NCI-H2029 treated with DMSO at 0.1 percent for 48 hours (cell line): ENCODE measurements at places on chromosomes 7 and 10.

DNA sequence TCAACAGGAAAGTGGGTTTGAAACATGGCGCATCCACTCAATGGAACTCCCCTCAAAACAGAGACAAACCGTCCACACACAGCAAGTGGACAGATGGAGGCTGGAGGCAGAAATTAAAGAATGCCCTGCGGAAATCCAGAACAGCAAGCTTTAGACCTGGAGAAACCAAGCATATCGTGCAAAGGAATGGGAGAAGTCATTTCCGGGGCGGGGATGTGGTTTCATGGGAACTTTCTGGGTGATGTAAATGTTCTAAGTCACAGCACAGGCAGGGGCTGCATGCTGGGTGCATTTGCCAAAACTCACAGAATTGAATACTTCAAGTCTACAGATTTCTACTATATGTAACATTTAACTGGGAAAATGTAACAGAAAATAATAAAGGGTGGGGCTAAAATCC, 213.0 kb downstream of the PTPRN2 start:
- DNase-seq, result no peak

- no peak for DNase-seq
These were observed 515.6 kb downstream of the CALN1 start for GRCh38 chr7:71896535-71896934.

- no peak for DNase-seq
These were observed 25.4 kb downstream of the RBM33 start for GRCh38 chr7:155669717-155670505.

DNA sequence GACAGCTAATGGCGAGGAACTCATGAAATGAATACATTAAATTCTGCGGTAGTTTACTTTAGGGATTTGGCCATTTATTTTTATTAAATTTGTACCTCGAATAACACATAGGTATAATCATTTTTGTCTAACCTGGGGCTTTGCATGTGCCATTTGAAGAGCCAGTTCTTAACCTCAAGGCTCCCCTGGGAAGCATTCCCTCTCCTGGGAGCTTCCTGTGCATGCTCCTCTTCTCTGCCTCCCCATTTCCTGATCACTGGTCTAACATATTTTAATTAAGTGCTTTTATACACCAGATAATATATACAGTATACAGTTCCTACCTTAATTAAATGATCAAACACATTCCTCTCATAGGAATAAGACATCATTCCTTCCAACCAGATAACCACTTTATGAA, 183.9 kb upstream of the FZD1 start:
- DNase-seq, result no peak

- no peak for DNase-seq
These were observed 53.5 kb downstream of the INSYN2A start for GRCh38 chr10:127142856-127143255.

DNA sequence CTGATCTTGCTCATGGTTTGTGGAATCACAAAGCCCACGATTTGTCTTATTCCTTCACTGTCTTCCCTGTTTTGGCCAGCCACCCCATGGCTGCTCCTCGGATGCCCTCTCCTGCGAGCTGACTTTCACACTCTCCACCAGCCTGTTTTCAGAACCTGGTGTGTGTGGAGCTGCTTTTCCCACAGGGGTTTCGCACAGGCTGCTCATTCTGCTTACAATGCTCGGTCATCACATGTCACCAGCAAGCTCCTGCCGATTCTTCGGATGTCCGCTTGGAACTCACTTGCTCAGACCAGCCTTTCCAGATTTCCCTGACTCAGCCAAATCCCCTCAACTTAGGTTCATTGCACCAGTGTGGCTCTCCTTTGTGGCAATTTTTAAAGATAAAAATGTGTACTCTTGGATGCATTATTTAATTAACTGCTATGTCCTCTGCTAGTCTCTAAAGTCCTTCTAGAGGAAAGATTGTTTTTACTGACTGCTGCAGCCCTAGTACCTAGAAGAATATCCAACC, 1018.6 kb upstream of the LRRTM3 start:
- no peak for DNase-seq

- no peak for DNase-seq
These were observed 31.0 kb downstream of the GPR141 start for GRCh38 chr7:37714606-37715005.

- peak; percentile 22 for DNase-seq
These were observed 126.5 kb upstream of the ZNF438 start for GRCh38 chr10:31158011-31158658.

GRCh38 chr10:47037654-47038425, 126.6 kb downstream of the PTPN20 start:
- DNase-seq, result no peak

GRCh38 chr7:136278057-136278456, 300.9 kb upstream of the MTPN start:
- no peak for DNase-seq

DNA sequence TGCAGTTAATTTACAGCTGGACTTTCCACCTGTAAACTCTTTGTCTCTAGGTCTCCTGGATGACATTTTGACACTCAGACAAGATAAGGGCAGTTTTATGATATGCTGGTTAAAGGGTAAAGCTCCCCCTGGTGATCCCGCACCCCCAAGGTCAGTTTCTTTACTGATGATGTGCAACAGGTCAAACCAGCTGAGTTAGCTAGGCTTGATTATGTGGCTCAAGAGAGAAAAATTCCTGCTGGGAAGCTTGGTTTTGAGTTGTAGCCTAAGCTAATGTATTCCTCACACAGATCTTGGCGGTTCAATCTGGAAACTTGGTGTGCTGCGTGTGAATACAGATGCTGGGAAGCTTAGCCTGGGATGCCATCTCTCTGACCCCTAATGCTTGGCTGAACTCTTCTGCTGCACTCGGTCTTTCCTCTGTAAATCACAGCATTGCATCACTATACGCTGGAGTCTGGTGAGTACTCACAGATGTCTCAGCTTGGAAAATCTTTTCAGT, 11.4 kb upstream of the AKR1D1 start:
- no peak for DNase-seq

DNA sequence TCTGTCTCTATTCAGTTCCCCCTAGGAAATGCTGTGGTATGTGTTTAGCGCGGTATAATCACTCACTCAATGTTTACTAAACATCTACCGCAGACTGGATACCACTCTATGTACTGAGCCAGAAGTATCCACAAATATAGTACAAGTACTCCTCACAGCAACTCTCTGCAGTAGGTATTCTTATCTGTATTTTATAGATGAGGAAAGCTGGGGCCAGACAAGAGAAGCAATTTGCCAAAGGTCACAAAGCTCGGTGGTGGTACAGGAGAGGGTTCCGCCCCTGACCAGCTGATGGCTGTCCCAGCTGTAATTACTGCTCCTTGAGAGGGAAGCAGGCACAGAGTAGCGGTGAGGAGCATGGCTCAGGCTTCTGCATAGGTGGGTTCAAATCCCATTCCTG, 184.1 kb downstream of the DOCK4 start:
- DNase-seq, result no peak

- no peak for DNase-seq
These were observed 110.7 kb downstream of the RALA start for GRCh38 chr7:39733881-39734632.

- no peak for DNase-seq
These were observed 205.8 kb upstream of the FRMD4A start for GRCh38 chr10:14536241-14537213.

DNA sequence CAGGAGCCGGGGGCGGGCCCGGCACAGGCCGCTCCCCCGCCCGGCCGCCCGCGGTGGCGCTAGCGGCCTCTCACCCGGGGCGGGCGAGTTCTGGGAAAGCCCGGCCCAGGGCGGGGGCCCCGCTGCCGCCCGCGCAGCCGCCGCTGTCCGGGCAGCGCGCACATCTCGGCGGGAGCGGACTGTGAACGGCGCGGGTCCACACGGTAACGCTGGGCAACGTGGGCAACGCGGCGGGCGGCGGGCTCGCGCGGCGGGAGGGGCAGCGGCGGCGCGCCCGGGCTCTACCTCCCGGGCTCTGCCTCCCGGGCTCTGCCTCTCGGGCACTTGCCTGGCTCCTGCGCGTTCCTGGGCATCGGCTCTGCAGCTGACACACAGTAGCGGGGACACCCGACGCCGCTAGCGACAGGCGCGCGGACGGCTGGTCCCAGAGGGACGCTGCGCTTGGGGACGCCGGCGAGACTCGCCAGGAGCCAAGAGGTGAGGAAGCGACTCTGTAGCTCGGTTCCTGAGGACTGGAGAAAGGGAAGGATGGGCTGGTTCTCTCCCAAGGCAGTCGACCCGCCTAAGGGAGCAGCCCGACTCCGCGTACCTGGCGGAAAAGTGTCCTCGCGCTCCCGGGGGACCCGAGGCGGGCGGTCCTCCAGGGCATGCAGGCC, at the start of gene PLCE1:
TSS of gene PLCE1 (plus strand) at position 150 of the 656 bp plus-strand sequence. CDS start 37,116 bp downstream, outside the sequence.
- DNase-seq, result no peak

GRCh38 chr7:50791363-50791937, 8.8 kb upstream of the GRB10 start:
- no peak for DNase-seq

GRCh38 chr7:24911213-24911603, 68.8 kb downstream of the OSBPL3 start:
- no peak for DNase-seq

DNA sequence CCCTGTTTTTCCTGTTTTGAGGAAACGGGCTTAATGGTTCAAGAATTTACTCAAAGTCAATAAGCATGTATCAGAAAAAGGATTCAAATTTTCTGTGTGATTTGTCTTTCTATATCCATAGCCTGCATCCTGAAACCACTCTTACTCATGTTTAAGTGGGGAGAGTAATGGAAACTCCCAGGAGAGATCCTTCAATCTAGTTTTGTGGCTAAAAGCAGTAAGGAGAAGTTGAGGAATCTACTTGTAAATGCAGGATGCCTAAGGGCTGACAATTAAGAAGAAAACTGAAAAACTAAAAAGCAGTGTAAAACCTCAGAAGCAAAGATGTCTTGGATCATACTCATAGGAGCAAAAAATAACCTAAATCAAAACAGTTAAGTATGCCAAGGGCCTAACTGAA, 68.1 kb upstream of the GRID1 start:
- DNase-seq, result no peak

DNA sequence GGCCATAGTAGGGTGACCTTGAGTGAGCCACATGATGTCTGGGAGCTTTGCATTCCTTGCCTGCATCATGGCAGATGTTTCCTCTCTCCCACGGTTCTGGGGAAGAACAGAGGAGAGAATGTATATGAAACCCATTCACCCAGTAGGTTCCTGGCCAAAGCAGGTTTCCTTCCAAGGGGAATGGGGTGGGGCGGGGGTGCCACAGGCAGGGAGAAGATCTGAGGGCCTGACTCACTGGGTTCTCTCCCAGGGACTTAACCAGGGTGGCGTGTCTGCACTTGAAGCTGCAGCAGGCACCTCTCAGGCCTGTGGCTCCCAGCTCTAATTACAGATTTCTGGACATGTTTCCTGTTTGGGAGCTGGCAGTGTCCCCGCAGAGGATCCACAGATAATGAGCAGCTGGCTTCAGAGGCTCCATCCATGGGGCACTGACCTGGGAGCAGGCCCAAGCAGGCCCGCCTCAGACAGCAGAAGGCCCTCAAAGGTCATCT, 50.2 kb upstream of the ZMIZ1 start:
- DNase-seq, result peak; percentile 3

GRCh38 chr10:90969121-90969534, 48.2 kb upstream of the ANKRD1 start:
- no peak for DNase-seq

GRCh38 chr10:76763376-76763775, 874.2 kb downstream of the KCNMA1 start:
- DNase-seq, result no peak

GRCh38 chr7:27944643-27945042, 204.7 kb downstream of the TAX1BP1 start:
- no peak for DNase-seq

DNA sequence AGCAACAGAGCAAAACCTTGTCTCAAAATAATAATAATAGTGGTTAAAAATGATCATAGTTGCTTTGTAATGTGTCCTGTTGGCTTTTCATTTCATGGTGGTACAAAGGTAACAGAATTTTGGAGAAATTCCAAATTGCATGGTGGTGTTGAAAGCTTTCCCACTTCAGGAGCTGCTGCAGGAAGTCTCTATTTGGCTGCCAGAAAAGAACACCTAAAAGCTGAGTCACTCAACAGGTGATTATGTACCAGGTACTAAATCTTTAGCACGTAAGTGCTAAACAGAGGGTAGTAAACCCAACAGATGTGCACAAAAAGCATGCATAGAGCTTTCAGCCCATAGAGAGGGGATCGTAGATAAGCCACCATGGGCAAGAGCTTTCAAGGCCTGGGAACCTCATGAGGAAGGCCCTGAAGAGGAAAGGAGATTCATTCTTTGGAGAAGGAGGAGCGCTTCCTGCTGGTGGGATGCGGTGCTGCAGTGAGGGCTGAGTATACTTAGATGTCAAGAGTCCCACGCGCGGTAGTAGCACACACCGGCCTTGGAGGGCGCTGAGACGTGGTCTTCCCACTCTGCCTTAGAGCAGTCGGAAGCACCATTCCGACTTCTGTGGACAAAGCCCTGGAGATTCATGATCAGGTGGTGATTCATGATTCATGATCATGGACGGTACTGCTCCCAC, 118.7 kb downstream of the RALA start:
- peak; percentile 52 for DNase-seq

- no peak for DNase-seq
These were observed 93.3 kb upstream of the ELMO1 start for GRCh38 chr7:37541810-37542443.

DNA sequence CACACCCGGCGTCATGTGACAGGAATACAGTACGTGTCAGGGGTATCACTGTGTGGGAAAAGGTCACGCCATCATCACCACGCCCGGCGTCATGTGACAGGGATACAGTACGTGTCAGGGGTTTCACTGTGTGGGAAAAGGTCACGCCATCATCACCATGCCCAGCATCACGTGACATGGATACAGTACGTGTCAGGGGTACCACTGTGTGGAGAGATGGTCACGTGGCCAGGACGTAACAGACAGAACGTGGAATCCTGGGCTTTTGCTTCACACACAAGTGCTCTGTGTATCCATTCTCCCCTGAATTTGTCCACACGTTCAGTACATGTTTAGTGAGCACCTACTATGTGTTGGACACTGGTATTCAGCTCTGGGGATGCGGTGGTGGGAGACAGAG, 34.5 kb upstream of the DIP2C start:
- no peak for DNase-seq

DNA sequence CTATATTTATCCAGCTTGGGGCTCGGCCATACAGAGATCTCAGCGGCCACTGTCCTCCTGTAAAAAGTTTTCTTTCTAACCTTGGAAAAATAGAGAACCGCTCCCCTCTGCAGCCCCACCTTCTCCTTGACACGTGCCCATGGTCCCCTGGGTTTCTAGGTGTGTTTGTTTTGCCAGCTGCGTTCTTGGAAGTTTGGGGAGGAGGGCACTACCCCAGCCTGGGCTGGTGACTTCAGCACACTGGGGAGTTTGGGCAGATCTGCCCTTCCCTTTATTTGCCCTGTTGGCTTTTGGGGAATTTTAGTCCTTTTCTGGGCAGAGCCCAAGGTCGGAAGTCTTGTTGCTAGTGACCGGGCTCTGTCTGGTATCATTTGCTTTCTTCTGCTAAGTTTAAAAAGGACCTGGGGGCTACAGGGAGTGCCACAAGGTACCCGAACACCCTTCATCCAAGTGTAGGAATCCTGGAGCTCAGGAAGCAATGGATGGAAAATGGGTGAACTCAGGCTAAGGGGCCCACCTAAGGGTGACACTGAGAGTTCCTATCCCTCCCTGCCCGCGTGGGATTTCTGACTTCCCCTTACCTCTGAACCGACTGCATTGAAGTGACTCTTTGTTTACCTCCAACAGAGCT, 1.7 kb downstream of the ADAMTS14 start:
- DNase-seq, result no peak
